IMR-90 (cell line): ENCODE measurements at places on chromosomes 4 and X.

DNA sequence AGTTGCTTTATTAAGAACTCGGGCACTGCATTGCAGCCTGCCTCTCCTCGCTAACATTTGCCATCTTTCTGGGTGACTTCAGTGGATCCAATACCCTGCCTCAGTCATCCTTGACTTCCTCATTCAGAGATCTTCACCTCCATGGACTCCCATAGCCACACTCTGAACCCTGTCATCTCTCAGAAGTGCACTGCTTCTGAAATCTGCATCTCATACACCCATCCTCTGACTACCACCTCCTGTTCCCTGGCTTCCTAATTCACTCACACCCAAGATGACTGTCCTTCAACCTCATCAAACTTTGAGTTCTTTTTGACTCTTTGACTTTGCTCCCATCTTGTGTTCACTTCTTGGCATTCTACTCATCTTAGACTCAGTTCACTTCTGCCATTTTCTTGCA, 25.3 kb upstream of the CYBB start:
- DNase-seq = no peak

DNA sequence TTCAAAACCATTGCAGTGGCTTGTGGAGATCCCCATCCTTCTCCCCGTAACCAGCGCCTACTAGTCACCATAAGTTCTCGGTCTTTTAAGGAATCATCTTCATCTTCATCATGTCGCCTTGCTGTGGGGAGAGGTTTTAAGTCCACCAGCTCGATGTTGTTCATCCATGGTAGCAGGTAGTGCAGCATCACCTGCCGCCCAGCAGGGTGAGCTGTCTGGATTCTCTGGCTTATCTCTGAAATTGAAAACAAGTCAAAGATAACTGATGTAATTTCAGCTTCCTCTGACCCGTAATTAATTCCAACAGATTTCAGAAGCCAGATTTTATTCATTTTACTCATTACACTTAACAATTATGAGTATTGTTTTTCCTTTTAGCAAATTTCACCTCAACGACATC, 67.4 kb downstream of the ZAR1 start:
- DNase-seq = no peak

GRCh38 chrX:120790118-120790517, 85.5 kb downstream of the CT47B1 start:
- peak; percentile 71 for DNase-seq

DNA sequence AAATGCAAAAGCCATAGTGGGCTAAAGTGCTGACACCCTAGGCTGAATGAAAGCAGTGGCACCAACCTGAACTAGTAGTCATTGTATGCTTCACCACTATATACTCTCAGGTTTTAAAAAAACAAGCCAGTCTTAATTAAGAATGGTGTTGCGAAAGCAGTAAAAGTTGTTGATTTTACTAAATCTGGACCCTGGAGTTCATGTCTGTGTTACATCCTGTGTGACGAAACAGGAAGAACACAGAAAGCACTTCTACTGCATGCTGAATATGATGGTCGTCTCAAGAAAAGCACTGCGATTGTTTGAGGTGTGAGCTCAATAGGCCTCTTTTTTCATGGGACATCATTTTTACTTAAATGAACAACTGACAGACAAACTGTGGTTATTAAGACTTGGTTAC, 24.2 kb upstream of the GDPD2 start:
- peak; percentile 16 for DNase-seq

DNA sequence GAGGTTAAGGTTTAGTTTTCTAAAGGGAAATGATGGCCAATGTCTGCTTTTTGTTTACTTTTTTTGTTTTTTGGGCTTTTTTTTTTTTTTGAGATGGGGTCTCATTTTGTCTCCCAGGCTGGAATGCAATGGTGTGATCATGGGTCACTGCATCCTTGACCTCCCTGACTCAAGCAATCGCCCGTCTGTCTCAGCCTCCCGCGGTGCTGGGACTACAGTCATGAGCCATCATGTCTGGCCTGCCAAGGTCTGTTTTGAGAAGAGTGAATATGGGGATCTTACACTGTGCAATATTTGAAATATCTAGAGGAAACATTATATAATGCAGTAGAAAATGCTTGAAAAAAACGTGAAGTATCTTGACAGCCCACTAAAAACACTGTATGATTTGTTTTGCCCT, 162.5 kb downstream of the GASK1B start:
- DNase-seq = no peak

- no peak for DNase-seq
Measured at GRCh38 chr4:172188248-172188988, 375.2 kb downstream of the GALNTL6 start.

GRCh38 chr4:10728016-10728415, 43.4 kb upstream of the CLNK start:
- DNase-seq = no peak

- DNase-seq = no peak
Measured at GRCh38 chr4:47391256-47391655, 72.2 kb downstream of the COMMD8 start.

GRCh38 chrX:24963823-24964222, 51.9 kb downstream of the ARX start:
- DNase-seq = no peak
